ENCODE measurements at places on chromosomes 7 and 10. TPM values are rescaled to one million over a fixed set of nuclear protein-coding genes. Genes with fewer than 3 reads are reported as not detected.

Gene SUV39H2
- 6.0 TPM for total RNA-seq

Gene EMX2
- total RNA-seq: 0.36 TPM

Gene ADCY1
- 0.66 TPM for total RNA-seq

Gene ADAM22
- 2.1 TPM for total RNA-seq

Gene DRGX
- total RNA-seq: not detected

Gene FGL2
- total RNA-seq: 97.4 TPM
